Neuronal stem cell (in vitro differentiated cells): ENCODE measurements at places on chromosomes 13 and 19.

DNA sequence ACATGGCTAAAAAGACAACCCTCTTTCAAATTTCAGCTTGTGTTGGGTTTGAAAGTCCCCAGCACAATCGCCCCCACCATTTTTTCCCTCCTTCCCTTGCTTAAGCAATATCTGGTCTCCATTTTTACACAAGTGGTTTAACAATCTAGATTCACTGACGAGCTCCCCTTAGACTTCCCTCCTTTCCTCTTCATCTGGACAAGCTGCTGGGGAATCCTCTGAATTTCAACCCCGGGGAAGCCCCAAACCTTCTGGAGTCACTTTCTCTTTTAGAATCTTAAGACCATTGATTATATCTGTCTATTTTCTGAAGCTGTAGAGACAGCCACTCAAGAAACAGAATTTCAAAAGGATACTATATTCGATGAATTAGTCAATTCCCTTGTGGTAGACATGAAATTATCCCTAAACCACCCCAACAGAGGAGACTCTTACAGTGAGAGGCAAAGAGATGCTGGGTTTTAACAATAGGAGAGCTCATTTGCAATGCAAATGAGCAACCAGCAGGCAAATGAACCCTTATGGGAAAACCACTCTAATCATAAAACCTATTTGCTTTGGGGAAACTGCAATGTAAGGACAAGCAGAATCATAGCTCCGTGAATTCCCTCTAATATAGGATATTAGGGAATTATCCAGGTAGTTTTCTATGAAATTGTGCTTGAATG lies 78.9 kb downstream of the TEX26 start:
- no peak for DNase-seq

DNA sequence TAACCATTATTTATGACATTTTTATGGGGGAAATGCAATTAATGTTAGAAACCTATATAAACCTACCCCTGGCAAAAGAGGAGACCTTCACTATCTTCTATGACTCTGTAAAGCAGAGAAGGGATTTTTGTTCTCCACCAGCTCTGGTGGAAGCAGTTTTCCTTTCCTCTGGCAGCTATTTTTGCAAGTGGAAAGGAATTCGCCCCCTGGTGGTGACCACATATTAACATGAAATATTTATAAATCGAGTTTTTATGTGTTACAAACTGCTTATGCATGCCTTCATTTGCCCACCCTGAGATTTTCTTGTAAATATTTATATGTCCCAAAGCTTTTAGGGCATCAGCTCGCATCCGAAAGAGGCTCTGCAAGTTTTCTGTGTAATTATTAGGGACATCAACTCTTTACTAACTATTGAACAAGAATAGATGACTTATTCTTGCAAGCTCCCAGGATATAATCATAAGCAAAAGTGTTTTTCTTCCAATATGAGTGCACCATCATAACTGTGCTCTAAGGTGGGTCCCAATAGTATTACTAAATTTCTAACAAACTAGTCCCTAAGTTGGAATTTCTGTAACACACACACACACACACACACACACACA lies 62.4 kb downstream of the SERTM1 start:
- peak; percentile 44 for DNase-seq

DNA sequence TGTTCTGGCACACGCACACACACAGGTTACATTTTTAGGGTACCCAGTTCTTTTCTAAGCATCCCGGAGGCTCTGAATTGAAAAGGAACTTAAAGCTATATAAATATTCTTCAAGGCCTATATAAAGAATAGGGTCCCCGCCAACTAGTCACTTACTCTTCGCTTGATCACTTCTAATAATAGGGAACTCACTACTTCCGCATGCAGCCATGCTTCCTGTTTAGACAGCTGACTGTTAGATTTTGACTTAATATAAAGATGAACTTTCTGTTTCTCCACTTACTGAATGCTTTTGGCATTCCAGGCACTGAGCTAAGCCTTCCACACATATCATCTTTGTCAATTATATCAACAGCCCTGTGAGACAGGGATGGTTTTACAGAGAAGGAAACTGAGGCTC lies 259.6 kb downstream of the TSHZ3 start:
- DNase-seq: no peak

GRCh38 chr13:45226024-45226423 lies 25.2 kb upstream of the KCTD4 start:
- DNase-seq: no peak

DNA sequence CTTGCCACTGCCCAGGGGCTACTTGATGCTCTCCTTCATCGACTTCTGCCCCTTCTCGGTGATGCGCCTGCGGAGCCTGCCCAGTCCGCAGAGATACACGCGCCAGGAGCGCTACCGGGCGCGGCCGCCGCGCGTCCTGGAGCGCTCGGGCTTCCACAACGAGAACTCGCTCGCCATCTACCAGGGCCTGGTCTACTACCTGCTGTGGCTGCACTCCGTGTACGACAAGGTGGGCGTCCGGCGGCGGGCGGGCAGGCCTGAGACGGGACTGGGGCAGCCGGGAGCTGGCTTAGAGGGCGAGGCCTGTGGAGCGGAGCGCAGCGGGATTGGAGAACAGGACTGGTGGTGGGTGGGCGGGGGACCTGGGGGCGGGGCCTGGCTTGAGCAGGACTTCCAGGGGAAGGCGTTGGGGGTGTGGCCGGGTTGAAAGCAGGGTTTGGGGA lies 12.7 kb upstream of the PSMD8 start:
- DNase-seq: peak; percentile 88

DNA sequence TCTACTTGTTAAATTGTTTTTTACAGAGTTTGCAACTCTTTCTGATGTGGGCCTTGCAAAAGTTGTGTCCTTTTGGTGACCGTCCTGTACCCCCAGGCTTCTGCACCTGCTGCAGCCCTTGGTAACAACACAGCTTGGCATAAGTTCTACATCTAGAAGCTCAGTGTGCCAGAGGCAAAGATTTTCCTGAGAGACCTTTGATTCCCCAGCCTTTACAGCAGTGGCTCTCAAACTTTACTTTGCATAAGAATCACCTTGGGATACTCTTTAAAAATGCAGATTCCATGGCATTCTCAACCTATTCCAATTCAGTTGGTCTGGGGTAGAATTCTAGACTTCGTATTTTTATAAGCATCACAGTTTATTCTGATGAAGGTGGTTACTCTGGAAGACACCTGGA lies 260.9 kb downstream of the DCT start:
- no peak for DNase-seq

GRCh38 chr13:58134012-58134411 lies 502.5 kb downstream of the PCDH17 start:
- DNase-seq: peak; percentile 2
